ENCODE measurements at places on chromosomes 3 and 15. TPM values are rescaled to one million over a fixed set of nuclear protein-coding genes. Genes with fewer than 3 reads are reported as not detected.

- no peaks in the 10 kb centered on the region for H3K36me3 ChIP-seq
- H3K4me1 ChIP-seq: peaks cover 5% of the 10 kb centered on the region
- no peak overlapping the region for H3K4me3 ChIP-seq
- no peak overlapping the region for H3K27ac ChIP-seq
- DNase-seq: no peak
These were observed 13.4 kb downstream of the FOXL2NB start for GRCh38 chr3:138960417-138960852.

DNA sequence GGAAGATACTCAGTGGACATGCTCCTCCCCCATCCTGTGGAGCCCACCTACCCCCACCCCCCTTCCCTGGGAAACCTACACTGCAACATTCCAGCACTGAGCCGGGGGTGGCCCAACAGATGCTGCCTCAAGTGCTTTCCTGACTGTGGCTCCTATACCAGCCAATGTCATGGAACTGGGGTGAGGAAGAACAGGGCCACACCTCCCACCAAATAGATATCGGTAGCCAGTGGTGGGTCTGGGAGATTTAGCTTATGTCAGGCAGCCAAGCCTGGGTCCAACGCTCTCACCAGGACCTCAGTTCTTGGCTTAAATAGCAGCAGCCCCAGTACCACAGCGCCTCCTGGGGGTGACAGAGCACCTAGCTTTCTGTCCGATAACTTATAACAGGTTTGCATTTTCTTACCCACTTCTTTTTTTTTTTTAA lies 30.3 kb downstream of the CDC25A start:
- H3K27ac ChIP-seq: no peak overlapping the region

GRCh38 chr3:197802779-197803459 lies 11.9 kb downstream of the LRCH3 start:
- no peaks in the 10 kb centered on the region for H3K36me3 ChIP-seq
- no peaks in the 10 kb centered on the region for H3K27me3 ChIP-seq
- DNase-seq: no peak
- no peak overlapping the region for H3K27ac ChIP-seq

- no peaks in the 10 kb centered on the region for H3K36me3 ChIP-seq
- no peak overlapping the region for H3K4me3 ChIP-seq
- H3K4me1 ChIP-seq: no peaks in the 10 kb centered on the region
- DNase-seq: no peak
These were observed 27.2 kb downstream of the SCN5A start for GRCh38 chr3:38622336-38622735.

- no peaks in the 10 kb centered on the region for H3K27me3 ChIP-seq
- H3K4me3 ChIP-seq: no peak overlapping the region
- no peaks in the 10 kb centered on the region for H3K36me3 ChIP-seq
- no peaks in the 10 kb centered on the region for H3K4me1 ChIP-seq
These were observed 110.3 kb upstream of the ALDH1A3 start for GRCh38 chr15:100769043-100769974.

DNA sequence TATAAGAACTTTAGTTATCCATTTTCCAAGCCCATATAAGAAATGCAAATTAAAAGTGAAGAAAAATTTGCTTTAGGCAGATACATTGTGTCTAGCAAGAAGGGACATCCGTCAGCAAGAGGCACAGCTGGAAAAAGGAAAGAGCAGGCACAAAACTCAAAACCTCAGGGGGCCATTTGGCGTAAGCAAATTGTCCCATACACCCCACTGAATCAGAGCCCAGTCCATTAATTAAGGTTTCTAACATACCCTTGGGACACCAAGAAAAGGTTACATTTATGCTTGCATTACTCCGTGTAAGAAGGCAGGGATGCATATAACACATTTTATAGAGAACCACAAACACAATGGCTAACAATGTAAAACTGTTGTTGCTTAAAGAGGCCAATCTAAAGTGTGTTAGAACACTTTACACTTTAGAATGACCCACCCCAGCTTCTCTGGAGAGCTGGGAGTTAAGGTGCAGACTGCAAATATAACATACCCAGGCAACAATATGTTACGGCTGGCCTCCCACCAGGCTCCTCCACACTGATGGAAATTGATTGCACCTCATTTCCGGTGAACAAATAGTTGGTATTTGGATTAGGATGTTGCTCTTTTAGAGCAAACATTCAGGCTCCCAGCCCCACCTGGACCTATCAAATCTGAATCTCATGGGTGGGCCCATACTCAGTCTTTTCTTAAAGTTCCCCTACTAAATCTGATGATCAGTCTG lies 23.2 kb downstream of the SEMA5B start:
- H3K4me1 ChIP-seq: no peaks in the 10 kb centered on the region
- H3K27me3 ChIP-seq: no peaks in the 10 kb centered on the region
- H3K27ac ChIP-seq: no peak overlapping the region
- no peak overlapping the region for H3K4me3 ChIP-seq

Gene PRSS50
- 0.03 TPM for polyA plus RNA-seq
